ENCODE measurements at places on chromosomes 1 and 21.
A peak's percentile ranks its signal among the peaks of the same experiment; 100 is the strongest.

DNA sequence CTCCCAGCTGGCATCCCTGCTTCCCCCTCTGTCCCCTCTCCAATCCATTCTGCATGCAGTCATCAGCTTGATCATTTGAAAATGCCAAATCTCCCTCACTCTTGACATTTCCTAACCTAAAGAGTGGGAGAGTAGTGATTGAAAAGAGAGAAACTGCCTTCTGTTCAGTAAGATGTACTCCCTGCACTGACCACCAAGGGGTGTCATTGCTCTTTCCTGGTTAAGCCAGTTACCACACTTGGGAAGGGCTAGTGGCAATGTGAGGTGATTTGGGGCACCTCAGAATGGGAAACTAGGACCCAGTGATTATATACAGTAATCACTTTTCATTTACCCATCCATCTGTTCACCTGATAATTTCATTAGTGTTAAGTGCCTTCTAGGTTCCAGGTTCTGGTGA, 6.9 kb upstream of the TMEM269 start:
- peak; percentile 43 for DNase-seq

DNA sequence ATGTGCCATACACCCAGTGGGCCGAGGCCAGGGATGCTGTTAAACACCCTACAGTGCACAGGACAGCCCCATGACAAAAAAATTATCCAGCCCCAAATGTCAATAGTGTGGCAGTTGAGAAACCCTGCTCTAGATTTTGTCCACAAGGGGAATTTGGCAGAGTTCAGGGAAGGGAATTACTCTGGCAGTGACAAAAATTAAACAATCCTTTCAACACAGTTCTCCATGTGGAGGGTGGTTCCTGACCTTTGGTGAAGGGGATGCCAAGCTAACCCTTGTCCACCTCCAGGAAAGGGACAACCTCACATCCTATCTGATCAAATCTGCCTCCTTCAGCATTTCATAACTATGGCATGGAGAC, 28.4 kb upstream of the CD84 start:
- DNase-seq: no peak

DNA sequence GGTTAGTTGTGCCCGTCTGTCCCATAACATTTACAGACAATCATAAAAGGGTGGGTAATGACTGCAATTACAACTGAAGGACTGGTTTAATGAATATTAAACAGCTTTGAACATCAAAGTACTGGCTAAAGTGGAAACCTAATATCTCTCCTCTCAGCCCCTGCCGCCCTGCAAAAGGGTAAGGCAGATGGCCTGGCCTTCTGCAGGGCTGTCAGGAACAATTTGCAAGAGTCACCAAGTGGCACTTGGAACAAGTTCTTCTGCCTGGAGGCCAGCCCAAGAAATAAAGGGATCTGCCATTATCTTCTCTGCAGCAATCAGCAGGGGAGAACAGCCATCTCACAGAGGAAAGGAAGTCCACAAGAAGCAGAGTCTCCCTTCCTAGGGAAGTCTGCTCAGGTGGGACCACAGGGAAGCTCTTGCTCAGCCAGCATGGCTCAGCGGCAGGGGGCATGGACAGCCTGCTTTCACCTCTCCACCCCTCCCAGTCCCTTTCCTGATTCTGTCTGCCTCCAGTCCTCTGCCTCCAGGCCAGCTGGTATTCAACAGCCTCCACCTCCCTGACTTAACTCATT, 96.1 kb downstream of the TRABD2B start:
- DNase-seq: no peak

DNA sequence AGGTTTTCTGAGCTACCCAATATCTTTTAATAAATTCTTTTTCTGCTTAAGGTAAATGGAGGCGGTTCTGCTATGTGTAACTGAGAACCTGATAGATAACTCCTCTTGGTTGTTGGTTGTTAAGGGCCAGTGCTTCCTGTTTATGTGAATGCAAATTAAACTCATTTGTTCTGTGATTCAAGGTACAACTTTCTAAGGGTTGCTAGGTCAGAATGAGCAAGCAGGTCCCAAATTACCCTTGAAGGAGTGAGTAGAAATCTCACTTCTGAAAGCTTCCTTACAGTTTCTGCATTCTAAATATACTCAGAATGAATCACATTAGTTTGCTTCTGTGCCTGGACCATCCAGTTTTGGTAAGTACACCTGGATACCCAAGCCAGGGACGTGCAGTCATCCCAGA, 15.5 kb upstream of the FAM78B start:
- DNase-seq: no peak

- no peak for DNase-seq
These were observed 23.3 kb downstream of the NAV1 start for GRCh38 chr1:201562257-201562656.

DNA sequence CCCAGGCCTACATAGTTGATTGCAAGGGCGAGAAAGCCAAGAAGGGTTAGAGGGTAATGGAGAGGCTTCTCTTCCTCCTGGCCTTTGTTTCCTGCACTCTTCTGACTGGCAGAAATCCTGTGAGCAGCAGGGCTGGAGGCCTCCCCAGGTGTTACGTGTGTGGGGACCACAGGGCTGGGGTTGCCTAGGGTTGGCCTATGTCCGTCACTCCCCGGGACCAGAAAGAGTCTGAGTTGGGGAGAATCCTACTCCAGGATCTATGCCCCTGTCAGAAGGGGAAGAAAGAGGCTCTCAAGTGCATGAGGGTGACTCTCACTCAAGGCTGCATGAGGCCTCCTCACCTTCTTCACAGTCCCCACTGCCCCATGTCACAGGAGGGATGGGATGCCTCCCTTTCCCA, 38.5 kb downstream of the IGFN1 start:
- no peak for DNase-seq

GRCh38 chr1:94384485-94385265, 33.5 kb upstream of the ABCD3 start:
- DNase-seq: no peak

GRCh38 chr1:221632072-221632471, 109.8 kb downstream of the DUSP10 start:
- DNase-seq: no peak

DNA sequence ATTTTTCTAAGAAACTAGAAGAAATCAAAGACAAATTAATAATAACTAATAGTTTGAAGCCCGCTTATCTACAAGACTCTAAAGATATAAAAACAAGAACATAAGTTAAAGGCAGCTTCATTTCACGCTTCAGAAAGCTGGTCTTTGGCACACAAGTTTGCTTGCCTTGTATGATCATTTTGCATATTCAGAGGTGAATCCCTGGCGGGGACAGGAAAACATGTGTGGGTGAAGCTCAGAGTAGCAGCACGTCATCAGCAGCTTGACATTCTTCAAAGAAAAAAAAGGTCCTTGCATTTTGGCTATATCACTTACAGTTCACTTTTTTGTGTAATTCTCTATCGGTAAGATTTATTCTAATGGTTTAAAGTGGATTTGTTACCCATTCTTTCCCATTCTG, 1911.8 kb downstream of the MRPL39 start:
- DNase-seq: no peak

GRCh38 chr1:44694863-44695478, 20.5 kb downstream of the ARMH1 start:
- DNase-seq: no peak

GRCh38 chr21:41932576-41933312, 21.1 kb downstream of the C2CD2 start:
- DNase-seq: no peak

DNA sequence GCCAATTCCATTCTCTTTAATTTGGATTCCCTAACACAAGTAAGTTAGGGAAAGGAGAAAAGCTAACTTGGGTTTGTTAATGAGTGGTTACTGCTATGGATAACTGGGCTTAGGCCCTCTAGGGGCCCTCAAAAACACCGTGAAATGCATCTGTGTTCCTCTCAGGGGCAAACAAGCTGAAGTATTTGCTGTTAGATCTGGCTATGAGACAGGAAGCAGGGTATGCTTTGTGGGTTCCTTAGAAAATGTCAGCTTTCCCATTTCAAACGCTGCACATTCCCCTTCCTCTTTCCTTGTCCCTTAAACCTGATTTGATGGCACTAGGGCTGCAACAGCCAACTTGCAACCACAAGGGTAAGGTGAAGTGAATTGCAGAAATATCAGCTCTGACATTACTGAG, 5.7 kb upstream of the CAP1 start:
- no peak for DNase-seq

DNA sequence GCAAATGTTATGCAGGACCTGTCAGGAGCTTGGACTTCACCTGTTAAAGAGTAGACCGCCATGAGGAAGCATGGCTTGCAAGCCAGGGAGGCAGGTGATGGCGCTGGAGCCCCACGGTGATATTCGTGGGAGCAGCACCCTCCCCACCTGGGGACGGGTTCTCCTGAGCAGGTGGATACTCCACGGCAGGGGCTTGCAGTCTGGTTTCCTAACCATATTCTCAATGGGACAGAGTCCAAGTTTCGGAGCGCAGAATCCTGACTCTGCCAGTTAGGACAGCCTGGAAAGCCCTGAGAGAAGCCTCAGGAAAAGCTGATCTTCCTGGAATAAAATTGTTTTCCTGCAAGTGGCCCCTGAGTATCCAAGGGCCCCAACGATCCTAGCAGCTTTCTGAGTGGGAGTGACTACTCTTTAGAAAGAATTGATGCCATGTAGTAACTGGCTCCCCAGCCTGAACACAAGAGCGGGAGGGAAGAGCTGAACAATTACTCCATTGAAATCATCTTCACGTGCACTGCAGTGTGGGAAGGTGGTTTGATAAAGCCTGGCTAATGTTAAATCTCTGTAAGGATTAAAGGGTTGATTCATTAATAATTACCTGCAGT, 146.3 kb upstream of the RAB4A start:
- DNase-seq: no peak

GRCh38 chr1:167482184-167482583, 36.1 kb downstream of the CD247 start:
- no peak for DNase-seq

DNA sequence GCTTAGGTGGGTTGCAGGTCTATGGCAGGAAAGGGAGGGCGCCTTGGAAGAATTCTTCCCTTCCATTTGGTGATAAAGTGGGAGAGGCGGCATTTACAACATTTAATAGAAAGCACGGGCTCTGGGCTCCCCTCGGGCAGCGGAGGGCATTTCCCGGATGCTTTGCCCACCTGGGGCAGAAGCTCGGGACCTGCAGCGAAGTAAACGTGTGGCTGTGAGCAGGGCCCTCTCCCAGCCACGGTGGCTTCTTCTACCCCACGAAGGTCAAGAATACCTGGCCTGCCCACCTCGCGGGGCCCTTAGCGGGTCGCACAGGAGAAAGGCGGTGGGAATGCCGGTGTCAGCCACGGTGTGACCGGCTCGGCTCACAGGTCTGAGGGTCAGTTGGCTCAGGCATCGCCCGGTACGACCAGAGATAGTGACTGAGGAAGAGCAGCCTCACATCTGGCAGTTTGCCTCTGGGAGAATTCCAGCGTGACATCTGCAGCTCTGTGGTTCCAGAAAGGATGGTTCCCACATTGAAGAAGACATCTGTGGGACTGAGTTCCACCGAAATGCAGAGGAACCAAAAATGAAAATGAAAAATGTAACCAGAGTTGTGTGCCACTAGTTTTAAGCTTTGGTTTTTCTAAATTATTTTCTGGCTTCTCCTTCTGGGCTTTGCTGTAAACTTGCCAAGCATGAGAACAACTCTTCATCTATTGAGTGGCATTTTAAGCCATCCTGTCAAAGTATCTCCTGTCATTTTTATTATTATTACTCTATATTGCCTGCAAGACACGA, 720 bp upstream of the F3 start:
- DNase-seq: no peak

DNA sequence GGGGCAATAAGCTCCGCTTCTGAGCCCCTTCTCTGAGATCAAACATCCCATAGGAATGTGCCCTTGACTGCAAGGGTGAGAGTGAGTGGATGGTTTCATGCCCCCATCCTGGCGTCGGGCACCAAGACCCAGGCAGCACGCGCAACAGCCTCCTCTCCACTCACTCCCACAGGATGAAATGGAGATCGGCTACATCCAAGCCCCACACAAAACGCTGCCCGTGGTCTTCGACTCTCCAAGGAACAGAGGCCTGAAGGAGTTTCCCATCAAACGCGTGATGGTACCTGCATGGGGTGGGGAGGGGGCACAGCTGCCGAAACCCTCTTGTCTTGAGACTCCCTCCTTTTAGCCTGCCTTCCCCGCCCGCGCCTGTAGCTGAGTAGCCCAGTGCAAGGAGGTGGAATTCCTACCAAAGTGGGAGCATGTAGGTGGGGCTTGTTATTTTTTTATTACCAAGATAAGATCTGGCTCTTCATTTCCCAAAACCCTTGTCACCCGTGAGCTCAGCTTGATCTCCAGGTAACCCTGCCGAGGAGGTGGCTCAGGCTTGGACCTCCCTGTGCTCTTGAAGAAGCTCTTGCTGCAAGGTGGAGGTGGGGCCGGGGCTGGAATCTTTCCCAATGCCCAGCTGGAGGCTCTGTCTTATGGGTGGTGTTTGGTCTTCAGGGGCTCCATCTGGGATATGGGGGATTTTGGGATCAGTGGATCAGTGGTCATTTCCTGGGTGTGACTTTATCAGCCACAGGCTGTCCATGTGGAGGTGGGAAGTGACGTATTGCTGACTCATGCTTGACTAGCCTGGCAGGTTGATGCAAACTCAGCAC, 24.0 kb upstream of the PADI6 start:
- DNase-seq: no peak

- DNase-seq: no peak
These were observed 2.3 kb downstream of the DHX9 start for GRCh38 chr1:182841368-182841988.

DNA sequence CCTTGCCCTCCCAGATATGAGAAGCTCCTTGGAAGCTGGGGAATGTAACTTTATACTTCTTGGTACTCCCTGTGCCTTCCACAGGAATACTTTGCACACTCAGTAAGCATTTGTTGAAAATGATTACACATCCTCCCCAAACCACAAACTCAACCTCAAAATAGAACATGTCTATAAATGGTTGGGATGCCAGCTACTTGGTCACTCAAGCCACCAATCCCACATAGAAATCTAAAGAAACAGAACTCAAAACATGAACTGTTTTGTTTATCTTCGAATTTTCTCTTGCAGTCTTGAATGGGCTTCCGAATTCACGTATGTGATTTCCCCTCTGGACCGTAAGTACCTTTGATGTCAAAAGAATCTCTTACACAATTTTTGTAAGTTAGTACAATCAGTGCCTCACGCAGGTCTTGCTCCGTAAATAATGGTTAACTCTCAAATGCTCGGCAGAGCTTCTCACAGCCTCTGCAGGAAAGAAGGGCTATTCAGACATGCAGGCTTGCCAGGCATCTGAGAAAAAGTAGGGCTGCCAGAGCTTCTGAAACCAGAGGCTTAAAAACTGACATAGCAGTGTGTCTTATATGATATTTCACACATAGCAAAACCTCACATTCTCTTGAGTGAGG, 26.9 kb downstream of the SORT1 start:
- no peak for DNase-seq

- DNase-seq: no peak
These were observed 26.2 kb downstream of the TRIM67 start for GRCh38 chr1:231188072-231188471.

DNA sequence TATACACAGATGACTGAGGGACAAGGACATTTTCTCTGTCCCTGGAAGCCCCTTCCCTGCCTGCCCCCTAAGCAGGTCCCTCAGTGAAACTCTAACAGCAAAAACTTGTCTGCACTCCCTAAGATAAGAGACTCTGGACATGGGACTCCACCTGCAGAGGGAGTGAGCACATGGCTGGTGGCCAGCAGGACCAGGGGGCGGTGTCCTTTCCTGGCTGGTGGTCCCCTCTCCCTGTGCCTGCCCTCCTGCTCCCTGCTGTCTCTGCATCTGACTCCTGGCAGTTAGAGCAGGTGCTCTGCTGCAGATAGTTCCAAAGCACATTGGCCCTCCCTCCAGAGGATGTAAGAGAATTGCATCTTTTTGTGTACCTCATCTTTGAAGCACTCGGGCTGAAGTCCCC, 215.5 kb downstream of the GRIK3 start:
- DNase-seq: no peak
